ENCODE measurements at places on chromosomes 1 and 21.

DNA sequence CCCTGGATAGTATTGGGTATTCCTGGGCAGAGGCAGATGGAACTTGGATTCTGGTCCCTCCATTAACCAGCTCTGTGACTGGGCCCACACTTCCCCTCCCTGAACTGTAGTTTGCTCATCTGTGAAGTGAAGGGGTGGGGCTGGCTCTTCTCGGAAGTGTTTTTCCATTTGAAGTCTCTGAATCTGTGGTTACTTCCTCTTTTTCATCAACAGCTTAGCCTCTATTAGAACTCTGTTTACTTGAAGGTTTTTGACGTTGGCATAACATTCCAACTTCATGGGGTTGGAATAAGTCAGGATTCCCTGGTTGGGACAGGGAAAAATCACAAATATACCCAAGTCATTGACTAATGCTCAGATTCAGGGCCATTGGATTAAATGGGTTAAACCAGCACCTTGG, 3.6 kb downstream of the KIAA0040 start:
- peak; percentile 79 for DNase-seq

DNA sequence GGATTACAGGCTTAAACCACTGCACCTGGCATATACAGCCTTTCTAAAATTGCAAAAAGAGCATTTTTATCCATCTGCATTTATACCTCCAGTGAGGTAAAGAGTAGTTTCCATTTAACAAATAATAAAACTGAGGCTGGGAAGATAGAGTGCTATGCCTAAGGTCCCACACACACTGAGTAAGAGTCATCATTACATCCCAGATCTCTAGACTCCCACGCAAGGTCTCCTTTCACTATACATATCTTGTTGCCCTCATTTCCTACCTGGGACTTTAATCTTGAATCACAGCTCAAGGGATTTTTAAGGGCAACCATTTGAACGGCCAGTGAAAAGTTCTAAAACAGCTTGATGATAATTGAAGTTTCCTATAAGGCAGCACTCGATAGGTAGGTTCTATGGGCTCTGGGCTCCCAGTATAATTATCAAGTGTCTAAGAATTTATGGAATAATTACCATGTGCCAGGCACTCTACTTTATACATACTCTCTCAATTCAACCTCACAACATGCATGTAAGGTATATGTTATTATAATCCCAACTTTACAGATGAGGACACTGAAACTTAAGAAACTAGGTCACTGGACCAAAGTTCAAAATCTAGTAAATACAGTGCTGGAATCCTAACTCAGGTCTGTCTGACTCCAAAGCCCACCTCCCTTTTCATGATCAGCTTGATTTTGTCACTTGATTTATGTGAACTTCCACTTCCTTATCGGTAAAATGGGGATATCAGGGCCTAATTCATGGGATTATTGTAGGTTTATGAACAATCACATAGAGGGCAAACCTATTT, 23.3 kb upstream of the EPS15 start:
- DNase-seq, result no peak

- no peak for DNase-seq
Measured at GRCh38 chr1:24708938-24709337, 36.3 kb upstream of the CLIC4 start.

DNA sequence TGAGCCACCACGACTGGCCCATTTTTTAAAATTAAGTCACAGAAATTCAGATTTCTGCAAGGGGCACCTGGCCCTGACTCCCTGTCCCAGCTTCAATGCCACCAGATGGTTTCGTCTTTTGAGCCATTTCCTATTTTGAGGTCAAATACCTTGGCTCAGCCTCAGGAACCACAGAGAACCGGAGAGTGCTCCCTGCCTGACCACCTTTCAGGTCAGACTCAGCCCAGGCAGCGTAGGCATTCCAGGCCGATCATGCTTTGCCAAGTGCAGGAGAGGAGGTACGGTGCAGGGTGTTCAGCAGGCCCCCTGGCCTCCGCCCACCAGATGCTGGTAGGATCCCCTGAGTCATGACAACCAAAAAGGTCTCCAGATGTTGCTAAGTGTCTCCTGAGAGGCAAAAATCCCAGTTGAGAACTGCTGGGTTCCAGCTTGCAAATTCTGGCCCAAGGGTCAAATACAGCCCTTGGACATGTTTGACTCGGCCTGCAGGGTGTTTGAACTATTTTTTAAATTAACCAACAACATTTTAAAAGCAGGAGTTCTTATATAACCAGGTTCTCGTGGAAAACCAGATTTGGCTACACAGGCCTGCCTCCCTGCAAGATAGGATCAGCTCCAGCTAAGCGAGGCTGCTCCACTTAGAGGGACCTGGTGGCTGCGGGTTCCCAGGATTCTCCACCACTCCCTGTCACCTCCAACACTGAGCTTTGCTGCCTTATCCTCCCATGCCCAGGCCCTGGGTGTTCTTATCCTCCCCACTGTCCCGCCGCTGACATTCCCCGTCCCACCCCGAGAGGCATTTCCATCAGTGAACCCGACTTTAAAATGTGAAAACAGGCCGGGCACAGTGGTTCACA, 61.9 kb upstream of the TARDBP start:
- DNase-seq, result no peak

GRCh38 chr1:54610048-54610447, 13.3 kb downstream of the FAM151A start:
- DNase-seq, result no peak

DNA sequence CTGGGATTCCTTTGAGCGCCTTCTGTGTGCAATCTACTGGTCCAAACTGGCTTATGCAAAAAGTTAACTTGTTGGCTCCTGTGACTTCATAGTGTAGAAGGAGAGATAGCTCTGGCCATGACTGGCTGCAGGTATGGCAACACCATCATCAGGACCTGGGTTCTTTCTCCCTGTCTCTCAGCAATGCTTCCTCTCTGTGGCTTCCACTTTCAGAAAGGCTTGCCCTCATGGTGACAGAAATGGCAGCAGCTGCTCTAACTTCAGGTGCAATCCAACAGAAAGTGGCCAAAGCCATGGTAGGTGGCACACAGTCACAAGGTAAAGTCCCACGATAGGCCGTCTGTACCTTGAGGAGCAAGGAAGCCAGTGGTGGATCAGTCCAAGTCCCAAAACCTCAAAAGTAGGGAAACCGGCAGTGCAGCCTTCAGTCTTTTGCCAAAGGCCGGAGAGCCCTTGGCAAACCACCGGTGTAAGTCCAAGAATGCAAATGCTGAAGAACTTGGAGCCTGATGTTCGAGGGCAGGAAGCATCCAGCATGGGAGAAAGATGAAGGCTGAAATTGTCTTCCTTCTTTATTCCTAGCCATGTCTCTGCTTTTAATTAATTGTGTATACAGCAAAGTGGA, 45.0 kb downstream of the ZBTB40 start:
- DNase-seq, result no peak

- DNase-seq, result no peak
Measured at GRCh38 chr21:26965907-26966581, 844 bp downstream of the ADAMTS5 start.

DNA sequence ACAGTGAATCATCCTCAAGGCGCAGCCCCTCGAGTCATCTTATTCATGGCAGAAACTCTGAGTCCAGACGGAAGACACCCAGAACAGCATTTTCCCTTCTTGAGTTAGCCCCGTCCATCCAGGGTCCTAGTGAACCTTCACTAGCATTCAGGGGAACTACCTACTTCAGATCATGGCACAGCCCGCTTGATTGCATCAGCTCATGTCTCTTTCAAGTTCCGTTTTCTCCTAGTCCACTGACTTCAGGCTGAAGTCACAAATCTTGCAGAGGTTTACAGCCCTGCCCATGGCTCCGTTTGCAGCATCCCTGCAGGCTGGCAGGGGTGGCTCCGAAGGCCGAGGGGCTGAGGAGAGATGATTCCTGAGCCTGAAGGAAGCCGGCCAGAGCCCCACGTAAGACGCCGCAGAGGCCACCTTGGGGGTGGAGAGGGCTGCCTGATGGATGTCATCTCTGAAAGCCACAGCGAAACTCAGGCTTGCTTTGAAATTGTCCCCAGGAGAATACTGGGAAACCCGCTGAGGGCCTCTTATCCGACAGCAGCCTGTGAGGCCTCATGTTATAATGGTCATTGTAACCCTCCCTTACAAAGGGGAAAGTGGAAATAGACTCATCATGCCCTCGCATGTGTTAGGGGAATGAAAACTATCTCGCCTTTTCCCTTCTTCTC, 310.2 kb upstream of the AJAP1 start:
- no peak for DNase-seq

DNA sequence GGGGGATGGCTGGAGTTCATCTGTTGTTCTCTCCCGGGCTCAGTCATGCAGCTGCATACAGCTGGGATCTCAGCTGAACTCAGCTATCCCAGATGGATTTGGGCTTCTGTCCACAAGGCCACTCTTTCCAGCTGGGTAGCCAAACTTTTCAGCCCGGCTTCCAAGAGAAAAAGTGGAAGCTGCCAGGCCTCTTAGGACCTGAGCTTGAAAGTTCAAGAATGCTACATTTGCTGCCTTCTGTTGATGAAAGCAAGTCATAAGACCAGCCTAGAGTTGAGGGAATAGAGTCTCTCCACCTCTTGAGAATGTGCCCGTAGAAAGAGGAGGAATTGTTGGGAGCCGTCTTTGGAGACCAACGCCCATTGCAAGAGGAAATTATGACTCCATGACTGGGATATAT, 95.3 kb downstream of the C1orf21 start:
- DNase-seq, result no peak

DNA sequence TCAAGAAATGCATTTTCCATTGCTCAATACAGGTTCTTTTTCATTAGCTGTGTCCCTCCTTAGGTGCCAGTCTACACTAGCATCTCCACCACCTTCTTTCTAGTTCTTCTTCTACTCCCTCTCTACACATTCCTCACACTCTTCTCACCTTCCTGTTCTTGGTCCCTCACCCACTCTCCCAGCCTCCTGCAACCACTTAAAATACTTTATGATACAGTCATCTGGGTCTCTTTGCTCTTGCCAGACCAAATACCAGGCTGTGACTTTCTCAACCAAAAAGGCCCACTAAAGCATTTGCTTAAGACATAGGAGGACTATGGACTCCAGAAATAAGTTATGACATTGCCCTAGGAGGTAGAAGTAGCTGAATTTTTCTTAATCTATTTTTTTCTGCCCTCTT, 35.1 kb downstream of the PIGM start:
- no peak for DNase-seq

DNA sequence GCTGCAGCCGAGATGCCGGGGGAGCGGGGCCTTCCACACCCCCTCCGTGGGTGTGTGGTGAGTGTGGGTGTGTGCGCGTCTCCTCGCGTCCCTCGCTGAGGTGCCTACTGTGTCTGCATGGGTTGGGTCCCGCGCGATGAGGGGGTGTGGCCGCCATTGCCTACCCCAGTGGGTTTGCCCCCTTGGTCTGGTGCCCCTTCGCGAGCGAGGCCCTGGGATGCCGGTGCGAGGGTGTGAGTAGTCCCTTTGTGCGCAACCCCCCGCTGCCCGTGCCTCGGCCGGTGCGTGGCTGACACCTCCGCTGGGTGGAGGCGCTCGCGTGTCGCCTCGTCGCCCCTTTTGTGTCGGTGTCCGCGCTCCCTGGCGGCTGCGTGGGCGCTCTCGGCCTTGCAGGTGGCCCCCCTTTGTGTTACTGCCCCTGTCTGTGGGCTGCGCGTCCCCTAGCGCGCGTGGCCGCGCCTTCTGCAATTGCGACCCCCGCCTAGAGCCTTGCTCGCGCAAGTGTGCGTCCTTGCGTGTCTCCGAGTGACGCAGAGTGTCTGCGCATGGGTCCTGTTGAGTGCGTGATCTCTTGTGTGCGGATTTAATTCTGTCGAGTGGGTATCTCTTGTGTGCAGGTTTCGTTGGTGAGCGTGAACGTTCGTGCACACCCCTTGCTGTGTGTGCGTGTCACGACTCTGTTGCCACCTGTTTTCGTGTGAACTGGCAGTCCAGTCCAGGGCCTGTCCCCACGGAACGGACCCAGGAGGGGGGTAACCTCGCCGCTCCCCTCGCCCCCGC, 553 bp downstream of the TTC3 start:
- DNase-seq, result peak; percentile 80

DNA sequence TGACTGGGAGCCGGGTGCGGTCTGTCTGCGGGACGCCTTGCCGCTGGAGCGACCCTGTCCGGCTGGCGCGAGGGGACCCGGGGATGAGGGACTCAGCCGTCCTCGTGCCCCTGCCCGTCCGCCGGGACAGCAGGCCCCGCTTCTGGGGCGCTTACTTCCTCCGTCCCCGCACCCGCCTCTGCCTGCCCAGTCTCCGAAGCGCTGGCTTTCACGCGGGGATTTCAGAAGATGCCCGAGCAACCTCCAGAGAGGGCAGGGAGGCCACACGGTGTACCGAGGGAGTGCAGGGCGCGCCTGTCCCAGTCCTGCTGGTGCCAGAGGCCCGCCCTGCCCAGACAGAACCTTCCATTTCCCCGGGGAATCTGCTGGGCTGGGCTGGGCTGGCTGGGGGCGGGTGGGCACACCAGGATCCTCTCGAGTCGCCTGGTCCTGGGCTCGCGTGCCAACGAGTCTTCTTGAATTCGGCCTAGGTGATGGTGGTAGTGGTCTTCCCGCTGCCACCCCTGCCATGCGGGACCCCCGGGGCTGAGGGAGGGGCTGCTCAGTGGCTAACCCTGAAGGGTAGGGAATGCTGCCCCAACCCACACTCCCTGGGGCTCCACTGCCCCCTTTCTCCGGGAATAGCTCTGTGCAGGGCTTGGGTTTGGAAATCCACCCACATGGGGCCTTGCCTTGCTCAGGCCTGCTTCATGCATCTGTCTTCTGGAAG, 2.5 kb upstream of the TRPM2 start:
- DNase-seq, result no peak
